ENCODE measurements at places on chromosomes 12 and 14. TPM values are rescaled to one million over a fixed set of nuclear protein-coding genes. Genes with fewer than 3 reads are reported as not detected.

DNA sequence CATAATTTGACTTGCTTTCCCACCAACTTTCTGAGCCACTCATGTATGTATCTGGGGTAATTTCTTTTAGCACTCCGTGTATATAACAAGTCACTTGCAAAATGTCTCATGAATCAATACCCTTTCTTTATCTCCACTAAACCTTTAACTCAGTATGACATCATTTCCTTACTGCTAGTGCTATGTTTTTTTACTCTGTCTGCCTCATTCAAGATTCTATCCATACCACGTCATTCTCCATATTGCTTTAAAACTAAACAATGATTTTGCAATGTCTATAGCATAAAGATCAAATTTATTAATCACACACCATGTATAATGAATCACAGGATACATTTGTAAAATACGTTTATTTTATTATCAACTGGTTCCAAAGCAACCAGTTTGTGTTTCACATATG lies 178.2 kb downstream of the PIK3C2G start:
- no peak for ATAC-seq

GRCh38 chr14:41743140-41743539 lies 136.5 kb downstream of the LRFN5 start:
- no peak for ATAC-seq

- no peak for ATAC-seq
Observed at GRCh38 chr12:2963154-2963759, 4.1 kb downstream of the TEAD4 start.

- ATAC-seq: no peak
Observed at GRCh38 chr12:46358791-46359666, 13.5 kb downstream of the SLC38A2 start.

GRCh38 chr12:68812553-68813241 lies 4.7 kb downstream of the MDM2 start:
- ATAC-seq: no peak

DNA sequence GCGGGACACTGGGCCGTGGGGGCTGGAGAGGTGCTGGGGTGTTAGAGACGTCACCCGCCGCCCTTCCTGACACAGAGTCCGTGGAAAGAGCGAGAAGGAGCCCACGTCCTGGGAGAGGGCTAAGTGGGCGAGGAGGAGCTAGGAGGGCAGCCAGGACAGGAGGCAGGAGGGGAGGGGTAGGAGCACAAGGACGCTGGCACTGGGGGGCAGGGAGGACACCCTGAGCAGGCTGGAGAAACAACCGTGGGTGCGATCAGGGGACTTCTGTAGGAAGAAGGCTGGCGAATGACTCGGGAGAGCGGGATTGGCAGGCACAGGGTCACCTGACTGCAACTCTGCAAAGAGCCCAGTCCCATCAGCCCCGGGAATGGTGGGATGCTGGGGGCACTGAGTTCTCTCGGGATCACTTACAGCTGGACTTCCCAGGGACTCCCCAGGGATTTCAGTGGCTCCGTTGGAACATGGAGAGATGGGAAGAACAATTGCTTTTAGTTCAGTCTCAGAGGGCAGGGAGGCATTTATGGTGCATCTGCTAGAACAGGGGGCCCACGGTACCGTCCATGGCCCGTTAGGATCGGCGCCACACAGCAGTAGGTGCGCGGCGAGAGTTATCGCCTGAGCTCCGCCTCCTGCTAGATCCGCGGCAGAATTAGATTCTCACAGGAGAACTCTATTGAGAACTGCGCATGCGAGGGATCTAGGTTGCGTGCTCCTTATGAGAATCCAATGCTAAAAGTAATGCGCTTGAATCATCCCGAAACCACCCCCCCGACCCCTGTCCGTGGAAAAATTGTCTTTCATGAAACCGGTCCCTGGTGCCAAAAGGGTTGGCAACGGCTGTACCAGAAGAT lies 24.3 kb downstream of the UBR7 start:
- peak; percentile 52 for ATAC-seq

- ATAC-seq: no peak
Observed at GRCh38 chr12:120797677-120798642, 72.3 kb downstream of the ACADS start.

DNA sequence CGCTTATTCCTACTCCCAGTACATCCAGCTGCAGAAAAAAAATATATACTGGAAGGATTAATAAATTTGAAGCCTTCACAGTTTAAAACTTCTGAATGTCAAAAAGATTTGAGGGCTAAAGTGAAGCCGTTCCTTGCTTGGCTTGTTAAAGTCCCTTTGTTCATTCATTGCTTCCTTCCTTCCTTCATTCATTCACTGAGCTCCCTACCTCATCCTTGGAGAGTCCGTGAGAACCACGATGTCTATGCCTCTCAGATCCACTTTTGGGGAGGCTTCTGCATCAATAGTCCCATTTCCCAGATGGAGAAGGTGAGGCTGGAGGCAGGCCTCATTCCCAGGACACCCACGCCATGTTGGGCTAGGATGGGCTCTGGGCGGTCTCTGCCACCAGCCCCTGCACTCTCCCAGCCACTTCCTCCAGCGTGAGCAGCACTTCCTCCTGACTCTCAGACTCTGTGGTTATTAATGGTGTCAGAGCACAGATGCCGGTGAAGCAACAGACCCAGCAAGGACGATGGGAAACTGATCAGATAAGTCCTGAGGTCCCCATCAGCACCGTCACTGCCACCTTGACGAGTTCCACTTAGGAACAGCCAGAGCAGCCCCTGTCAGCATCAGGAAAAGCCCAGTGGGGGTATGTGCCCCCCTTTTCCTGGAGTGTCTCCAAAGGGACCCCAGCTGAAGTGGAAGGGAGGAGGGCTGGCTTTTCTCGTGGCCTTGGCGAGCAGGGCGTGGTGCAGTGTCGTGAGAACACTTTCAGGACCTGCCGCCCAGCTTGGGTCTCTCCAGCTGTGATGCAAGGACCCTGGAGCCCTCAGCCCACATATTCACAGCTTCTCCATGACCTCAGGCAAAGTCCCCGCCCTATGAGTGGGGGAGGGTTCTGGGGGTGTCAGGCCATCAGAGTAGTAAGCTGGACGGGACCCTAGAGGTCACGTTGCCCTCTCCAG lies 21.2 kb downstream of the ASB2 start:
- no peak for ATAC-seq

- peak; percentile 80 for ATAC-seq
Observed at GRCh38 chr14:94598816-94599655, 13.2 kb upstream of the SERPINA3 start.

DNA sequence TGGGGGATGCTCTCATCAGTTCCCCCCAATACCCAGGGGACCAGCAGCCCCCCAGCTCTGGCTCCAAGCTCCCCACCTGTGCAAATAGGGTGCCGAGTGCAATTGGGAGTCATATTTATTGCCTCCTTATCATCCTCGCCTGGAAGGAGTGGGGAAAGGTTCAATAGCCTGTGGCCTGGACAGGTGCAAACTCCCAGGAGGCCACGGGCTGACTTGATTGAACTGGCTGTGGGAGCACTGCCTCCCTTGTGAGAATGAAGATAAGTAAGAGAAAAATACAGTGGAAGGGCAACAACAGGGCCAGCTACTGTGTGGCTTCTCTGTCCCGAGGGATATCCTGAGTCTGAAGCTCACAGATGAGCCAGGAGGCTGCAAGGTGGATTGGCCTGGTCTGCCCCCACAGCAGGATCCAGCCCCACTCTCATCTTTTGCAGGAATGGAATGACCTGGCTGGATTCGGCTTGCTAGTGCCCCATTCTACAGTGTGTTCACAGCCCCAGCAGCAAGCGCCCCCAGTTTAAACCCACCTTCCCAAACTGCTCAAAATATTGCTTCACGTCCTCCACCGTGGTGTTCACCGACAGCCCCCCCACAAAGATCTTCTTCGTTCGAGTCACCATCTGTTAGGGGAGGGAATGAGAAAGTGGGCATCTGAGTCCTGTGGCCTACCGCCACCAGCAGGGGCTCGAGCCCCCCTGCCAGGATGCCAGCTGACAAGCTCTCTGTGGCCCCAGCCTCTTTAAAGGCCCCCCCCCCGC lies 6.3 kb downstream of the MSI1 start:
- ATAC-seq: no peak

DNA sequence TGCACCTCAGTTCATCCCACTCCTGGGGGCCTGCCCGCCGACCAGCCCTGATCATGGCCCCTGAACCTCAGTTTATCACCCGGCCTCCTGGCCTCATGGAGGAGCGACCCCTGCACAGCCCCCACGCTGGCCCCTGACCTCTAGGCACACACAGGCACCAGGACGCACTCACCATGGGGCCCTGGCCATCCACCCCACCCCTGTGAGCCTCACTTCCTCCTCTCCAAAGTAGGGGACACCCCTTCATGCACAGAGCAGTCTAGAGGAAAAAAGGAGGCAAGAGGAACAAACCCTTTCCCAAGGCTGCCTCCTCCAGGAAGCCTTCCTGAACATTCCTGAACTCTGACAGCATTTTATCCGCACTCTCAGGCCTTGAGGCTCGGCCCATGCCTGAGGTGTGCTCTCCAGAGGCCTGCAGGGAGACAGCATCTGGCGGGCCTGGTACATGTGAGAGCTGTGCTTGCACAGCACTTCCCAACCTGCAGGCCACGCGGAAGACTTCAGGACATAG lies 39.4 kb downstream of the CCNK start:
- ATAC-seq: no peak

DNA sequence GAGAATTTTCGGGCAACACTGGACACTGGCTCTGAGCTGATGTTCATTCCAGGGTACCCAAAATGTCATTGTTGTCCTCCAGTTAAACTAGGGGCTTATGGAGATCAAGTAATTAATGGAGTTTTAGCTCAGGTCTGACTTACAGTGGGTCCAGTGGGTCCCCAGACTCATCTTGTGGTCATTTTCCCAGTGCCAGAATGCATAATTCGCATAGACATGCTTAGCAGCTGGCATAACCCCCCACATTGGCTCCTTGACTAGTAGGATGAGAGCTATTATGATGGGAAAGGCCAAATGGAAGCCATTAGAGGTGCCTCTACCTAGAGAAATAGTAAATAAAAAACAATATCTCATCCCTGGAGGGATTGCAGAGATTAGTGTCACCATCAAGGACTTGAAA lies 818.9 kb downstream of the TMTC2 start:
- ATAC-seq: no peak

DNA sequence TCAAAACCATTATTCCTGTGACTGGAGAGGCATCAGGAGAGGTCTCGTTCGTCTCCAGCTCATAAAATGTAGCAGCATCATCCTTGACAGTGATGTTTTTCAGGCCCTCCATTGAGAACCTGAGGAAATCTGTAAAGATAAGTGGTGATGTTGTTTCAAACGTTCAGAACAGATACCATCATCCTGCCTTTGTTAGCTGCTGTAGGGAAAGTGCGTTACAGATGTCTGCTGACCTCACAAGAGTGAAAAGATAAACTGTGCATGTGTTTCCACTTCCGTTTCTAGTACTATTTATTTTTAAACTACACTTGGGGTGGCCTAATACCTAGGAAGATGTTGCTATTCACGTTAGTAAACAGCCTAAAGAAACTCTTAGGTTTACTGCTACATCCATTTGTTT lies 28.4 kb downstream of the BCL2L14 start:
- ATAC-seq: no peak

The RAN gene
- 164 TPM for total RNA-seq

Data from gastroesophageal sphincter (tissue), 4 donors.